Right lobe of liver (tissue), 6 donors: ENCODE measurements at places on chromosomes 7 and 10. TPM values are rescaled to one million over a fixed set of nuclear protein-coding genes. Genes with fewer than 3 reads are reported as not detected.

DNA sequence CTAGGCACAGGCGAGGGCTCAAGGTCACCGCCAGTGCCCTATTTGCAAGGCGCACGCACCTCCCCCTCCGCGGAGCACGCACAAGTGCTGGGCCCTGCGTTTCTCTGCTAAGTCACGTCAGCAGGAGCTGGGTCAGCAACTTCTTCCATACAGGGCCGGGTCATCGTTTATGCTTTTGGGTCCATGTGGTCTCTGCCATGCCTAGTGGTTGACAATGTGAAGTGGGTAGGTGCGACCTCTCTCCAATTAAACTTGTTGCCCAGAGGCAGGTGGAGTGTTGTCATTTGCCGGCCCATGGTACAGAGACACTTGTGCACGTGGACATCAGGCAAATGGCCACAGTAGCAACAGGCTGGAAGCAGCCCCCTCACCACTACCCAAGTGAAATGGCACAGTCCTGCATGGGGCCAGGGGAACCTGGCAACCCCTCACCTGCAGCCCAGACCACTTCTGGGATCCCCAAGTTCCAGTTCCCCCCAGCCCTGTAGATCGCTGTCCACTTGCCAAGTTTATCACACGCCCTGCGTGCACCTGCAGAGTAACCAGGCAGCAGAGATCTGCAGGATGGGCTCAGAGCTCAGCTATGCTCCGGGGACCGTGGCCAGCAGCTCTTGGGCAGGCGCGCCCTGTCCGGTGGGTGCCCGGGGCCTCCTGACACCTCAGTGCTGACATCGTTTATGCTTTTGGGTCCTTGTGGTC lies 86.1 kb upstream of the PPP2R2D start:
- no peaks in the 10 kb centered on the region for H3K27me3 ChIP-seq
- no peak overlapping the region for H3K4me3 ChIP-seq
- DNase-seq, result peak; percentile 93
- no peaks in the 10 kb centered on the region for H3K36me3 ChIP-seq
- H3K27ac ChIP-seq, result peak overlapping the region; percentile 64

DNA sequence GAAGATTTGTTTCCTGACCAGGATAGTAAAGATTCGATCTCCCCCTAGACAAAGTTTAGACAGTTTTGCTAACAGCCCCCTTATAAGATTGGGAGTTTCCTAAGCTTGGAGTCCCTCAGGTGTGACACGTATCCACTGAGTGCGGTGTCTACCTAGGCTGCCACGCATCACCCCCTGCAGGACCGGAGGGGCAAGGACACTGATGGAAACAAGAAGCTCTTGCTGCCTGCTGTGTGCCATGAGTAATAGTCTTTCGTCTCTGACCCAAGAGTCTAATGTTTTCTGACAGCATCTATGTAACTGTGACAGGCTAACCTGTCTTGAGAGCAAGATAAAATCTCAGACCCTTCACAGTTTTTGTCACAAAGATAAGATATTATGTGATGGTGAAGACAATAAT lies 173.5 kb downstream of the SEMA3E start:
- DNase-seq, result no peak
- H3K36me3 ChIP-seq, result no peaks in the 10 kb centered on the region
- no peak overlapping the region for H3K27ac ChIP-seq
- no peak overlapping the region for H3K4me3 ChIP-seq
- no peaks in the 10 kb centered on the region for H3K4me1 ChIP-seq

GRCh38 chr10:62244785-62245467 lies 23.7 kb downstream of the RTKN2 start:
- H3K27me3 ChIP-seq, result no peaks in the 10 kb centered on the region
- no peaks in the 10 kb centered on the region for H3K4me1 ChIP-seq
- no peak overlapping the region for H3K4me3 ChIP-seq
- DNase-seq, result no peak

Gene C7orf57
- not detected for total RNA-seq

DNA sequence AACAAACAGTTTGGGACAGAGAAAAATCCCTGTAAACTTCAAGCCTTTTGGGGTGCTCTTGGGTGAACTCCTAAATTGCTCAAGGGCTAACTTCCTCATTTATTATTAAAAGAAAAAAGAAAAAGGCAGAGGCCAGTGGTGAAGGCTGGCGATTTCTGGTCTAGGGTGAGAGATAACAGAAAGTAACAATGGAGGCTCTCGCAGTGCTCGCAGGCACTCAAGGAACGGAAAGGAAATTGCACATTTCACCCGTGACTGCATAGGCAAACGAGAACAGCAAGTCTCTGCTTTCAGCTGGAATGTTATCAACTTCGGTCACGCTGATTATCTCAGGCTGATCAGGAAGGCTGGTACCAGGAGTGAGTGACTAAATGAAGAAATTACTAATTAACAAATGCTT lies 70.7 kb downstream of the PRKAG2 start:
- DNase-seq, result peak; percentile 26
- H3K36me3 ChIP-seq, result no peaks in the 10 kb centered on the region
- H3K27ac ChIP-seq, result peak overlapping the region; percentile 31
- no peaks in the 10 kb centered on the region for H3K27me3 ChIP-seq
- H3K4me1 ChIP-seq, result peaks cover 42% of the 10 kb centered on the region
- no peak overlapping the region for H3K4me3 ChIP-seq

- no peak overlapping the region for H3K27ac ChIP-seq
- no peak overlapping the region for H3K4me3 ChIP-seq
- no peaks in the 10 kb centered on the region for H3K4me1 ChIP-seq
- no peaks in the 10 kb centered on the region for H3K36me3 ChIP-seq
- H3K27me3 ChIP-seq, result no peaks in the 10 kb centered on the region
- DNase-seq, result no peak
Measured at GRCh38 chr7:152617056-152617455, 58.9 kb downstream of the XRCC2 start.

Gene FAM25G
- not detected for total RNA-seq

Gene AKR1C4
- total RNA-seq, result 315 TPM

DNA sequence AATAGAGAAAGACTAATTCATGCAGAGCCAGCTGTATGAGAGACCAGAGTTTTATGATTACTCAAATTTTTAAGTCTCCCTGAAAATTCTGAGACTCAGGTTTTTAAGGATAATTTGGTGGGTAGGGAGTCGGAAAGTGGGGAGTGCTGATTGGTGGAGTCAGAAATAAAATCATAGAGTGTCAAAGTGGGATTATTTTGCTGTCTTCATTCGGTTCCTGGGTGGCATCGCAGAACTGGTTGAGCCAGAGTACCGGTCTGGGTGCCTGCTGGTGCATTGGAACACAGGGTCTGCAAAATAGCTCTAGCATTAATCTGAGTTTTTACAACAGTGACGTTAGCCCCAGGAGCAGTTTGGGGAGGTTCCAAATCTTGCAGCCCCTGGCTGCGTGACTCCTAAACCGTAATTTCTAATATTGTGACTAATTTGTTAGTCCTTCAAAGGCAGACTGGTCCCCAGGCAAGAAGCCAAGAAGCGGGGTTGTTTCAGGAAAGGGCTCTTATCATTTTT lies 32.4 kb downstream of the GPRIN2 start:
- peak; percentile 59 for DNase-seq
- no peaks in the 10 kb centered on the region for H3K36me3 ChIP-seq
- H3K4me3 ChIP-seq, result no peak overlapping the region
- H3K4me1 ChIP-seq, result no peaks in the 10 kb centered on the region
- no peak overlapping the region for H3K27ac ChIP-seq

DNA sequence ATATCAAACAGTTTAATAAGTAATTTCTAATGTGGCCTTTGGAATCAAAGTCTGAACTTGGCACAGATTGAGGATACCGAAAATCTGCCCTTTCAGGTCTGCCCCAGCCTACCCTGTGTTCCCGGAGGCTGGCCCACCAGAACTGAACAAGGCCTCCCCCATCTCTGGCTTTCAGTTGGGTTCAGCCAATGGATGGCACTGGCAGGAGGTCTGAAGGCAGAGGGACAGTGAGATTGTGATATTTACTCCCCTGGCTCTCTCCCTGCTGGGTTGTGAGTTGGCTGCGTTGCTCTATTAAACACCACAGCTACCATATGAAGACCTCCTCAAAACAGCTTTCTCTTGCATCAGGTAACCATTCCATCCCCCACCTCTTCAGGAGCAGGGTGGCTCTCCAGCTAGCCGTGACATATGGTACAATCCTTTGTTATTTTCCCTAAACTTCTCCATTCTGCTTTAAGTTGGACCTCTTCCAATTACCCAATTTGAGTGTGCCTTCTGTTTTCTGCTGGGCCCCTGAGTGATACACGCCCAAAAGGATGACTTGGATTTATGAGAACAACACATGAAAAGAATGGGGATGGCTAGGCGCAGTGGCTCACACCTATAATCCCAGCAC lies 28.1 kb downstream of the DNMBP start:
- H3K4me3 ChIP-seq, result no peak overlapping the region
- peaks cover 2% of the 10 kb centered on the region for H3K4me1 ChIP-seq
- H3K27ac ChIP-seq, result peak overlapping the region; percentile 93
- H3K36me3 ChIP-seq, result no peaks in the 10 kb centered on the region
- no peaks in the 10 kb centered on the region for H3K27me3 ChIP-seq

GRCh38 chr7:96855691-96856090 lies 146.0 kb upstream of the SEM1 start:
- H3K4me1 ChIP-seq, result no peaks in the 10 kb centered on the region
- no peak for DNase-seq
- H3K4me3 ChIP-seq, result no peak overlapping the region
- no peak overlapping the region for H3K27ac ChIP-seq
- H3K27me3 ChIP-seq, result no peaks in the 10 kb centered on the region

DNA sequence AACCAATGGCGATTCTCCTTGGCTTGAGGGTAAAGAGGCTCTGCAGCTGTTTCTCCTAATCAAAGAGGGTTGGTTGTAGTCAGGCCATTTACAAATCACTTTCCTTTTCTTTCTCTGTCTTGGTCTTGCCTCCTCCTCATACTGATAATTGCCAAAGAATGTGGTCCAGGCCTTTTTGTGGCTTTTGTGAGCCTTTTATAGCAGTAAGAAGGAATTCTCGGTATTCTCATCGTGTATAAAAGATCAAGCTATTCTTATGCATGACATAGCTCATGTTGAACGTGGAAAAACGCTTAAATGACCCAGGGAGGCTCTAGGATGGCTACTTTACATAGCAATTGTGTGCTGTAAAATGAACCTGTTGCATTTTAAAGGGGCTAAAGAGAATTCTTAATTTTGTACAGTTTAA lies 62.6 kb downstream of the RBM20 start:
- H3K27me3 ChIP-seq, result no peaks in the 10 kb centered on the region
- no peaks in the 10 kb centered on the region for H3K4me1 ChIP-seq
- no peak overlapping the region for H3K4me3 ChIP-seq

Gene DGKI
- 0.35 TPM for total RNA-seq

Gene GRM8
- total RNA-seq, result 8.4 TPM

- no peak for DNase-seq
- H3K36me3 ChIP-seq, result no peaks in the 10 kb centered on the region
- no peak overlapping the region for H3K4me3 ChIP-seq
- H3K27me3 ChIP-seq, result no peaks in the 10 kb centered on the region
Measured at GRCh38 chr7:124251636-124252035, 218.8 kb upstream of the TMEM229A start.

Gene GPNMB
- total RNA-seq, result 6.7 TPM

- no peaks in the 10 kb centered on the region for H3K36me3 ChIP-seq
- H3K27ac ChIP-seq, result no peak overlapping the region
- H3K4me1 ChIP-seq, result no peaks in the 10 kb centered on the region
- H3K27me3 ChIP-seq, result no peaks in the 10 kb centered on the region
- no peak overlapping the region for H3K4me3 ChIP-seq
- no peak for DNase-seq
Measured at GRCh38 chr10:30773501-30773900, 143.9 kb upstream of the LYZL2 start.

GRCh38 chr10:77087366-77087765 lies 550.2 kb downstream of the KCNMA1 start:
- no peak overlapping the region for H3K4me3 ChIP-seq
- no peaks in the 10 kb centered on the region for H3K27me3 ChIP-seq
- H3K36me3 ChIP-seq, result no peaks in the 10 kb centered on the region

GRCh38 chr10:69891057-69891617 lies 89.4 kb downstream of the COL13A1 start:
- H3K4me1 ChIP-seq, result peaks cover 34% of the 10 kb centered on the region
- no peak overlapping the region for H3K27ac ChIP-seq
- no peaks in the 10 kb centered on the region for H3K36me3 ChIP-seq
- no peak overlapping the region for H3K4me3 ChIP-seq
- no peak for DNase-seq

GRCh38 chr7:36497775-36498174 lies 108.1 kb downstream of the ANLN start:
- no peaks in the 10 kb centered on the region for H3K36me3 ChIP-seq
- no peak for DNase-seq
- no peak overlapping the region for H3K27ac ChIP-seq
- H3K27me3 ChIP-seq, result no peaks in the 10 kb centered on the region

DNA sequence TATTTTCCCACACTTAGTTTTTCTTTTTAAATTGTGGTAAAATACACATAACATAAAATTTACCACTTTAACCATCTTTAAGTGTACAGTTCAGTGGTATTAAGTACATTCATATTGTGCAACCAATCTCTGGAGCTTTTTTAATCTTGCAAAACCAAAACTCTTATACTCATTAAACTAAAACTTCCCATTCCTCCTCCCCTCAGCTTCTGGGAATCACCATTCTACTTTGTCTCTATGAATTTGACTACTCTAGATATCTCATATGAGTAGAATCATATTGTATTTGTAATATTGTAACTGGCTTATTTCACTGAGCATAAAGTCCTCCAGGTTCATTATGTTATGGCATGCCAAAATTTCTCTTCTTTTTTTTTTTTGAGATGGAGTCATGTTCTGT lies 86.4 kb upstream of the JAZF1 start:
- H3K27me3 ChIP-seq, result no peaks in the 10 kb centered on the region
- no peak overlapping the region for H3K27ac ChIP-seq
- no peak for DNase-seq

Gene PRKG1
- 1.3 TPM for total RNA-seq

- no peaks in the 10 kb centered on the region for H3K4me1 ChIP-seq
- no peak overlapping the region for H3K4me3 ChIP-seq
- no peaks in the 10 kb centered on the region for H3K36me3 ChIP-seq
- H3K27ac ChIP-seq, result no peak overlapping the region
- no peak for DNase-seq
Measured at GRCh38 chr7:145106001-145106400, 270.1 kb upstream of the TPK1 start.
